Activated T-helper 1 cell treated with anti-CD3 and anti-CD28 coated beads, Interleukin-12 subunit alpha, Interleukin-12 subunit beta, Interleukin-2, Interleukin-4 antibody, amounts not matched to agents 30 ng/mL and 10 ng/mL and 1 ng/mL, durations not matched to agents 14 hours and 24 hours and 36 hours (primary cell): ENCODE measurements at places on chromosomes 2 and 18. TPM values are rescaled to one million over a fixed set of nuclear protein-coding genes. Genes with fewer than 3 reads are reported as not detected.

RPL31 gene
- 1,048 and 1,092 TPM in 2 replicates for total RNA-seq

CLHC1 gene
- 9.0 and 12.3 TPM in 2 replicates for total RNA-seq

CHRNG gene
- total RNA-seq: not detected in 2 replicates

ARHGAP28 gene
- not detected in 2 replicates for total RNA-seq

RESP18 gene
- total RNA-seq: not detected in 2 replicates

CSRNP3 gene
- total RNA-seq: not detected in 2 replicates

GCG gene
- not detected in 2 replicates for total RNA-seq

ELOA2 gene
- total RNA-seq: not detected in 2 replicates

FBXO41 gene
- total RNA-seq: 29.3 and 30.9 TPM in 2 replicates

NEUROD1 gene
- total RNA-seq: not detected in 2 replicates

HADHA gene
- total RNA-seq: 96.8 and 99.9 TPM in 2 replicates

- peaks cover 27% of the 10 kb centered on the region for H3K27me3 ChIP-seq
- H3K36me3 ChIP-seq: no peaks in the 10 kb centered on the region
- no peaks in the 10 kb centered on the region for H3K4me1 ChIP-seq
- no peak overlapping the region for H3K27ac ChIP-seq
Observed at GRCh38 chr2:26959331-26959730, 11.1 kb upstream of the MAPRE3 start.

DNA sequence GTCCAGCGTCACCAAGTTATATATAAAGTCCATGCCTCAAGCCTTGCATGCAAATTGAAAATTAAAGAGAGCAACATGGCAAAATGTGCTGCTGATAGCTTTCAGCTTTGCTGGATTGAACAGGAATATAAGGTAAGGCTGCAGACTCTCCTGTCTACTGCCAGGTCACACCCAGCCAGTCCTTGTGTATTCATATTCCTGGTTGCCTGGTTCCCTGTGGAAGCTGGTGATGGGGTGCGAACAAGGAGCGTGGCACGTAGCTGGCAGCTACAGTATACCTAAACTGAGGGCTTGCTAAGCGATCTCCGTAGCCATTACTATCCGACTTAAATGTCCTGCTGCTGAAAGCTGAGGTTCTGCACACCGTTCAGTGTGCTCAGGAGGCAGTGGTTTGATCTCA is 50.1 kb upstream of the NOSTRIN start:
- peaks cover 62% of the 10 kb centered on the region for H3K4me1 ChIP-seq
- no peaks in the 10 kb centered on the region for H3K27me3 ChIP-seq
- peaks cover 4% of the 10 kb centered on the region for H3K36me3 ChIP-seq
- H3K27ac ChIP-seq: no peak overlapping the region
- DNase-seq: no peak

- H3K36me3 ChIP-seq: no peaks in the 10 kb centered on the region
Observed at GRCh38 chr18:10315522-10315921, 138.9 kb upstream of the APCDD1 start.

- H3K27ac ChIP-seq: no peak overlapping the region
- H3K4me1 ChIP-seq: peaks cover 37% of the 10 kb centered on the region
- no peak overlapping the region for H3K4me3 ChIP-seq
- H3K27me3 ChIP-seq: no peaks in the 10 kb centered on the region
- peaks cover 14% of the 10 kb centered on the region for H3K36me3 ChIP-seq
Observed at GRCh38 chr2:99356853-99357252, 19.7 kb downstream of the EIF5B start.

DNA sequence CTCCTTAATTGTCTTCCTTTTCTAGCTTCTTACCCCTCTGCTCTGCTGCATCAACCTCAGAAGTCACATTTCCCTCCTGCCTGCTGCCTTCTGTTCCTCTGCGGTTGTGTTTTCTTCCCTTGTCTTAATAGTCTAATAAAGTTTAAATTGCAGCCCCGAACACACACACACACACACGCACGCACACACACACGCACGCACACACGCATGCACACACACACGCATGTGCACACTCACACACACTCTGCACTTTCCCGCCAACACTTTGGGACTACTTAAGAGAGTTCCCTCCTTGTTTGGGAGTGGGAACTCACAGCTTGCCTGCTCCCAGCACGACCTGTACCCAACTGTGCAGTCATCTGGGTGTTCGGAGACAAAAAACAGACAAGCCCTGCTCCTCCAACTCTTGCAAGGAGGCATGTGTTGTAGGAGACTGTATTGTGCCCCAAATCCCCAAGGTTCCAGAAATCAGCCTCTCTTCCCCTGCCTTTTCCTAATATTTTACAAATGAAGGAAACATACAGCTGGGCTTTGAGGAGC is 99.1 kb downstream of the SETBP1 start:
- peaks cover 29% of the 10 kb centered on the region for H3K4me1 ChIP-seq
- no peak overlapping the region for H3K4me3 ChIP-seq
- peaks cover 20% of the 10 kb centered on the region for H3K27me3 ChIP-seq
- peaks cover 19% of the 10 kb centered on the region for H3K36me3 ChIP-seq

DNA sequence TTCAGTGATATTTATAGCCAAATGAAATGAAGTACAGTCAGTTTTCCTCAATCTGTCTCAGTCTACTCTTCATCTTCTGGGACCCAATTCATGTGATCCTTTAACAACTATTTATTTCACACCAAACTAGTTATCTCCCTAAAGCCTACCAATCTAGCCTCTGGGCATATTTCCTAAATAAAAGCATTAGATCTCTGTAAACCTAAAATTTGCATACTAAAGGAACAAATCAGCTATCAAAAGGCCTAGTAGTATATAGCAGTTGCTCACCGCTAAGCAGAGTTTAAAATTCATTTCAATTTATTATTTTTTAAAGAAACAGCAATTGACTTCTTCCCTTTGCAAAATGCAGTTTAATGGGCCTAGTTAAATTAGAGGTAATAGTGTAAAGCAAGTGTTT is 280.2 kb downstream of the ZEB2 start:
- H3K27me3 ChIP-seq: no peaks in the 10 kb centered on the region
- peaks cover 65% of the 10 kb centered on the region for H3K4me1 ChIP-seq
- DNase-seq: no peak
- peaks cover 7% of the 10 kb centered on the region for H3K36me3 ChIP-seq

GRCh38 chr2:108330979-108331378 is 42.3 kb downstream of the SULT1C2 start:
- no peak for DNase-seq
- no peak overlapping the region for H3K27ac ChIP-seq
- H3K4me3 ChIP-seq: no peak overlapping the region
- peaks cover 4% of the 10 kb centered on the region for H3K27me3 ChIP-seq

DNA sequence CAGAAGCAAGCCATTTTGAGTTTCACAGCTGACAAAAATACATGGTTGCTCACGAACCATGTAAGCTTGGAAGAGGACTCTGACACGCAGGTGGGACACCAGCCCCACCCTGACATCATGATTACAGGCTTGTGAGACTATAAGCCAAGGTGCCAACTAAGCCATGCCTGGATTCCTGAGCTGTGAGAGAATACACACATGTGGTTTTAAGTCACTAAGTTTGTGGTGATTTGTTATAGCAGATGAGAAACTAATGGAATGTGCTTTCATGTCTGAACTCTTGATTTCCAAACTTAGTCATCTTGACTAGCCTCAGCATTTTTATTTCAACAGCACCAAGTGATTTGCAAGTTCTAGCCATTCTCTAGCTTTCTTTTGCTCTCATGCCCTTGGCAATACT is 676.1 kb upstream of the CELF4 start:
- no peak overlapping the region for H3K27ac ChIP-seq
- no peaks in the 10 kb centered on the region for H3K4me1 ChIP-seq
- no peak for DNase-seq
- no peak overlapping the region for H3K4me3 ChIP-seq

- H3K4me1 ChIP-seq: no peaks in the 10 kb centered on the region
- H3K27ac ChIP-seq: no peak overlapping the region
- DNase-seq: no peak
- no peaks in the 10 kb centered on the region for H3K36me3 ChIP-seq
Observed at GRCh38 chr2:131022731-131023130, 70.5 kb downstream of the FAM168B start.

DNA sequence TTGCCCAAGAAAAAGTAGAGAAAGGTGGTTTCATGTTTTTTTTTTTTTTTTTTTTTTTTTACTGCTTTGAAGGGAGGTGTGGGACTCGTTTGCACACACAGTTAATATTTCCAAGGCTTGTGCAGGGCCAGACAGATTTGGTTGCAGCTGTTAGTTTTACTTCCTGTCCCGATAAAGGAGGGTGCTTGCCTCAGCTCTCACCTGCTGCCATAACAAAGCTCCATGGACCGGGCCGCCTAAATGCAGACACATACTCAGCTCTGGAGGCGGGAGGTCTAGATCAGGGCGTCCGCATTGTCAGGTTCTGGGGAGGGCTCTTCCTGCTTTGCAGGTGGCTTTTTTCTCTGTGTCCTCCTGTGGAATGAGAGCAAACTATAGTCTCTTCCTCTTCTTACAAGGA is 69.9 kb downstream of the ODC1 start:
- H3K36me3 ChIP-seq: no peaks in the 10 kb centered on the region
- no peak overlapping the region for H3K27ac ChIP-seq
- no peaks in the 10 kb centered on the region for H3K27me3 ChIP-seq
- no peak overlapping the region for H3K4me3 ChIP-seq

DNA sequence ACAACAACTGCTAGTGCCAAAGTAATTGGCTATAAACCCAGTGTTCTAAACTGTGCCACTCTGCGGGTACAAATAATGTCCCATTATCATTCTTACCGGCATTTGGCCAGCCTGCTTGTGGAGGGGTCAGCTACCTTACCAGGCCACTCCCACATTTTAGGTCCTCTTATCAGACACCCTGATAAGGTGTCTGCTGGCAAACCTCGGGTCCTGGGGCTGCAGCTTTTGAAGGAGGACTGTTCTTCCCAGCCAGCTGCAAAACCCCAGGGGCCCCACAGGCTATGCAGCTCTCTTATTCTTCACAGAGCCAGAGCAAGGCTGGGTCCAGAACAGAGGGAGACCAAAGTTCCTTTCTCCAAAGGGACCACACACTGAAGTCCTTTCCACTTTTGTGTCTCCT is 258.0 kb upstream of the REV1 start:
- H3K36me3 ChIP-seq: no peaks in the 10 kb centered on the region
- no peak for DNase-seq
- H3K27me3 ChIP-seq: no peaks in the 10 kb centered on the region
- no peaks in the 10 kb centered on the region for H3K4me1 ChIP-seq
- no peak overlapping the region for H3K27ac ChIP-seq

DNA sequence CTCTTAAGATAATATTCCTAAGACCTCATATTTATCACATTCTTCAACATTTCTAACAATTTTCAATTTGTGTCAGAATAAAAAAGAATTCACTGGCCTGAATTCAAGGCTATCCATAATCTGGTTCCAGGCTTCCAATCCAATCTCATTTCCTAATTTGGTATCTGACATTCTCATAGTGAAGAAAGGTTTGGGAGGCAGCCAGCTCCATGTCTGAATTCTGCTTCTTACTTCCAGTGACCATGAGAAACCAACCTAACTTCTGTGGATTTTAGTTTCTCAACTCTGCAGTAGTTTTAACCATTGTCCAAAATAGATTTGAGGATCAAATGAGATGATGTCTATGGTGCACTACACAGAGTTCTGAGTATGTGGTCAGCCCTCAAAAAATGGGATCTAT is 439.1 kb upstream of the GCFC2 start:
- no peaks in the 10 kb centered on the region for H3K27me3 ChIP-seq
- H3K4me3 ChIP-seq: no peak overlapping the region

- DNase-seq: no peak
- H3K27ac ChIP-seq: no peak overlapping the region
- no peaks in the 10 kb centered on the region for H3K27me3 ChIP-seq
- H3K36me3 ChIP-seq: no peaks in the 10 kb centered on the region
- H3K4me1 ChIP-seq: no peaks in the 10 kb centered on the region
Observed at GRCh38 chr18:39506581-39507330, 1941.2 kb upstream of the CELF4 start.

GRCh38 chr2:60549238-60549927 is 4.1 kb downstream of the BCL11A start:
- H3K4me3 ChIP-seq: peak overlapping the region; percentile 80
- no peak overlapping the region for H3K27ac ChIP-seq
- peaks cover 14% of the 10 kb centered on the region for H3K4me1 ChIP-seq
- no peak for DNase-seq
- H3K27me3 ChIP-seq: peaks cover 78% of the 10 kb centered on the region

DNA sequence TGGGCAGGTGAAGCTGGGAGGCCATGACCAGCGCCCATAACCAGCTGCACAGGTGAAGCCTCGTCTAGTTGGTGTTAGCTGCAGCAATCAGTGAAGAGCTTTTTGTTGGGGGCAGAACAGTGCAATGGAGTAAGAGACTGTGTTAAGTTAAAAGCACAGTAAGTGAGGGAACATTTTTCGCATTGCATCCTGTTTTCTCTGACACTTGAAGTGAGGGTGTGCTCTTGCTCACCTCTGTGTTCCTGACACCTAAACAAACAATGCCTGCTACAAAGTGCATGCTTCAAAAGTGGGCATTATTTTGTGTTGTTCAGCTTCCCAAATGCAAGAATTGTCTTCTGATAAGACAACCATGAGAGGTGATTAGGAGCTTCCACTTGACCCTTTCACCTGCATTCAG is 324.0 kb upstream of the ACVR2A start:
- H3K27me3 ChIP-seq: peaks cover 4% of the 10 kb centered on the region
- peaks cover 14% of the 10 kb centered on the region for H3K4me1 ChIP-seq
- H3K4me3 ChIP-seq: no peak overlapping the region
- no peak for DNase-seq

- peaks cover 8% of the 10 kb centered on the region for H3K27me3 ChIP-seq
- DNase-seq: no peak
- H3K4me3 ChIP-seq: no peak overlapping the region
- no peak overlapping the region for H3K27ac ChIP-seq
Observed at GRCh38 chr18:23043803-23044376, 91.4 kb upstream of the CABLES1 start.

GRCh38 chr2:159604159-159604558 is 12.2 kb downstream of the BAZ2B start:
- peaks cover 6% of the 10 kb centered on the region for H3K4me1 ChIP-seq
- H3K27ac ChIP-seq: no peak overlapping the region
- H3K4me3 ChIP-seq: no peak overlapping the region
- peaks cover 5% of the 10 kb centered on the region for H3K27me3 ChIP-seq

DNA sequence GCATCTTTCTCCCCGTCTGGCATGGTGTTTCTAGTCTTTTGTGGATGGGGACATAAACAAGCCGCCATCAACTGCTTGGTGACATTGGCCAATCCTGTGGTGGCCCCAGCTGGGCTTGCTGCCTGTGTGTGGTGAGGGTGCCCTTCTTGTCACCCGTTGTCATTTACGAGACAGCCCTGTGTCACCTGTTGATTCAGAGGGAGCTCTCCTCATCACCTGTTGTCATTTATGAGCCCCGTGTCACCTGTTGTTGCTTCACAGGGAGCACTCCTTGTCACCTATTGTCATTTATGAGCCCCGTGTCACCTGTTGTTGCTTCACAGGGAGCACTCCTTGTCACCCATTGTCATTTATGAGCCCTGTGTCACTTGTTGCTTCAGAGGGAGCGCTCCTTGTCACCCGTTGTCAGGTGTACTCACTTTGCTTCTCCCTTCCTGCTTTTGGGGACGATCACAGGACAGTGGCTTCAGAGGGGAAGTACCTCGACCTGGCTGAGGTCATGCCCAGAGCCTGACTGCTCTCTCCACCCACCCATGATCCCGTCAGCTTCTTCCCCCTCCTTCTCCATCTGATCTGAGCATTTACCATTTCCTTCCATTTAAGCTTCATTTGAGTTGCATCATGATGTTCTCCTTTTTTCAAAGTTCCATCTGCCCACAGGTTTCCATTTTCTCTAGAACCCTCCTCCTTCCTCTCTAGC is 29.1 kb downstream of the HPCAL1 start:
- H3K4me1 ChIP-seq: peaks cover 57% of the 10 kb centered on the region
